ENCODE measurements at places on chromosomes 4 and X.
A peak's percentile ranks its signal among the peaks of the same experiment; 100 is the strongest.

GRCh38 chr4:83115000-83115399, 471 bp upstream of the PLAC8 start:
- no peaks in the 10 kb centered on the region for H3K36me3 ChIP-seq
- H3K4me1 ChIP-seq = no peaks in the 10 kb centered on the region
- H3K4me3 ChIP-seq = no peak overlapping the region
- H3K27me3 ChIP-seq = no peaks in the 10 kb centered on the region

GRCh38 chr4:129822701-129823100, 726.7 kb downstream of the C4orf33 start:
- no peaks in the 10 kb centered on the region for H3K36me3 ChIP-seq
- no peak overlapping the region for H3K4me3 ChIP-seq
- H3K27ac ChIP-seq = no peak overlapping the region
- H3K4me1 ChIP-seq = no peaks in the 10 kb centered on the region

DNA sequence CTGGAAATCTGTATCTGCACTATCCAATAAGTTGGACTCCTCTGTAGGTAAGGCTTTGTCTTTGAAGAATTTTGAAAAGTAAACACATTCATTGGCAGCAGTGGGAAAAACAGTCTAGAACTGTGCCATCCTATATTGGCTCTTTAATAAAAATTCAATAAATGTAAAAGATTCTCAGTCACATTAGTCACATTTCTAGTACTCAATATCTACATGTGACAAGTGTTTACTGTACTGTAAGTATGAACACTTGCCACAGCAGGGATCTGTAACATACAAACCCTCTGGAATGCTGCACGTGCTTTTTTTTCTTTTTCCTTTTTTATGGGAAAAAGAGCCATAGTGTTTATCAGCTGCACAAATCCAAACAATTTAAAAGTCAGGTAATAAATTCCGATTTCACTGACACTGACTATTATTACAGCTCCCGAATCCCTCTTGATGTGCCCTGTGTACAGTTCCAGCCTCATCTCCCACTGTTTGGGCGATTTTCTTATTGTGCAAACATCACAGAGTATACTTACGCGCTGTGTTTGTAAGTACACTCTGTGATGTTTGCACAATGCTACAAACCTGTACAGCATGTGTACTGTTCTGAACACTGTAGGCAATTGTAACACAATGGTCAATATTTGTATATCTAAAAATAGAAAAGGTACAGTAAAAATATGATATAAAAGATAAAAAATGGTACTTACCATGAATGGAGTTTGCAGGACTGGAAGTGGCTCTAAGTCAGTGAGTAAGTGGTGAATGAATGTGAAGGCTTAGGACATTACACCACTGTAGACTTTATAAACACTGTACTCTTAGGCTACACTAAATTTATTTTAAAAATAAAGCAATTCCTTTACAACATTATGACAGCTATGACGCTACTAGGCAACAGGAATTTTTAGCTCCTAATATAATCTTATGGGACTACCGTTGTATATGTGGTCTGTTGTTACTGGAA, 8.7 kb downstream of the PYURF start:
- H3K4me3 ChIP-seq = no peak overlapping the region
- H3K27ac ChIP-seq = no peak overlapping the region
- peaks cover 4% of the 10 kb centered on the region for H3K4me1 ChIP-seq
- H3K36me3 ChIP-seq = peaks cover under 1% of the 10 kb centered on the region
- no peak for DNase-seq
- H3K27me3 ChIP-seq = no peaks in the 10 kb centered on the region

- no peak overlapping the region for H3K27ac ChIP-seq
- H3K4me3 ChIP-seq = no peak overlapping the region
- no peaks in the 10 kb centered on the region for H3K27me3 ChIP-seq
- H3K4me1 ChIP-seq = no peaks in the 10 kb centered on the region
- H3K36me3 ChIP-seq = no peaks in the 10 kb centered on the region
Measured at GRCh38 chrX:69568828-69569227, 47.1 kb upstream of the EDA start.

- no peaks in the 10 kb centered on the region for H3K36me3 ChIP-seq
- no peaks in the 10 kb centered on the region for H3K27me3 ChIP-seq
- no peaks in the 10 kb centered on the region for H3K4me1 ChIP-seq
- H3K4me3 ChIP-seq = no peak overlapping the region
- no peak overlapping the region for H3K27ac ChIP-seq
Measured at GRCh38 chr4:40502934-40503333, 126.7 kb downstream of the RBM47 start.

- H3K4me1 ChIP-seq = no peaks in the 10 kb centered on the region
- H3K27me3 ChIP-seq = no peaks in the 10 kb centered on the region
- peak overlapping the region; percentile 60 for H3K27ac ChIP-seq
- peaks cover 3% of the 10 kb centered on the region for H3K36me3 ChIP-seq
- H3K4me3 ChIP-seq = peak overlapping the region; percentile 73
Measured at GRCh38 chr4:143558823-143559756, 45.6 kb downstream of the SMARCA5 start.

DNA sequence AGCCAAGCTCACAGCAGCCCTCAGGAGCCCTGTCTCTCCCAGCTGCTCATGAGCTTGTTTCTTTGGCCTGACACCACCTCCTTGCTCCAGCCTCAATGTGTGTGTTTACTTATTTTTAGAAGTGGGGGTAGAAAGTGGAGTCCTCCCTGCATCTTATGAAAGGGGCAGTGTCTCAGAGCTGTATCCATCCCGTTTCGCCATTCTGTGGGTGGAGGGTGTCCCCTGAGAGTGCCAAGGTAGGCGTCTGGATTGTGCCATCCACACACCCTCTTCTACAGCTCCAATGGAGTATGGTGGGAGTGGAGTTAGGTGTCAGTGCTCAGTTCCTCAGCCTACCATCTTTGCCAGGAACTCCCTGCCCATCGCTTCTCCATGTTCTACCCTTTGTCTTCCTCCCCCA, 8.3 kb downstream of the SPON2 start:
- H3K4me3 ChIP-seq = no peak overlapping the region
- DNase-seq = no peak
- no peaks in the 10 kb centered on the region for H3K36me3 ChIP-seq
- H3K27me3 ChIP-seq = no peaks in the 10 kb centered on the region

DNA sequence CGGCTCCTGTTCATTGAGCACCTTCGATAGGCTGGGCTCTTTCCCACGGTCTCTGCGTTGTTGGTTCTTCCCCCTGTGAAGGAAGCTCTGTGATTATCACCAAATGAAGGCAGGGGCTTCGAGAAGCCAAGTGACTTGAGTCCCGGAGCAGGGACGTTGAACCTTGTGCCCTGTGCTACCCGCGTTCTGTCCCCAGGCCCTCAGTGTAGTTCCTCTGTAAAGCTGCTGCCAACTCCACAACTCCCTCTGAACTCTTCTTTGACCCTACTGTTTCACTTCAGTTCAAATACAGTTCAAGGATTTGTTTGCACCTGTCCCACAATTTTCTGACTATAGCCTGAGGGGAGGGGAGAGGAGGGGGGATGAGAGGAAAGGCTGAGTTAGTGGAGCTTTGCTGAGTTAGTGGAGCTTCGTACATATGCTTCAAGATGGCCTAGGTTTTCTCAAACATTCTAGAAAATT, 635 bp upstream of the PHF8 start:
- DNase-seq = no peak
- H3K27ac ChIP-seq = peak overlapping the region; percentile 96

DNA sequence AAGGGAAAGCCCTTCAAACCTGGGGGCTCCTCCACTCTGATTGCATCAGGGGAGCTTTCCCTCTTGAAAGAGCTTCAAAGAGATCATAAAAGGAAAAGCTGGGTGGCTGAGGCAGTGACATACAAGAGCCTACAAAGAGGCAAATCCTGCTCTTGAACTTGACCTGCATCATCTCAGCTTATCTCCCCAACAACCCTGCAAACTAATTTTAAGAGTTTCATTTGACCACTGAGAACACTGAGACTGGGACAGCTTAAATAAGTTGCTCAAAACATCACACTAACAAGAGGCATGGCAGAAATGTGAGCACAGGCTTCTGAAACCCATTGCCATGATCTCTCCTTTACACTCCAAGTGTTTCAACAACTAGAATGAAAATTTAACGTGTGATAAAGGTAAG, 101.6 kb upstream of the PPARGC1A start:
- no peaks in the 10 kb centered on the region for H3K27me3 ChIP-seq
- no peaks in the 10 kb centered on the region for H3K4me1 ChIP-seq
- no peaks in the 10 kb centered on the region for H3K36me3 ChIP-seq
- H3K27ac ChIP-seq = no peak overlapping the region
- DNase-seq = no peak

DNA sequence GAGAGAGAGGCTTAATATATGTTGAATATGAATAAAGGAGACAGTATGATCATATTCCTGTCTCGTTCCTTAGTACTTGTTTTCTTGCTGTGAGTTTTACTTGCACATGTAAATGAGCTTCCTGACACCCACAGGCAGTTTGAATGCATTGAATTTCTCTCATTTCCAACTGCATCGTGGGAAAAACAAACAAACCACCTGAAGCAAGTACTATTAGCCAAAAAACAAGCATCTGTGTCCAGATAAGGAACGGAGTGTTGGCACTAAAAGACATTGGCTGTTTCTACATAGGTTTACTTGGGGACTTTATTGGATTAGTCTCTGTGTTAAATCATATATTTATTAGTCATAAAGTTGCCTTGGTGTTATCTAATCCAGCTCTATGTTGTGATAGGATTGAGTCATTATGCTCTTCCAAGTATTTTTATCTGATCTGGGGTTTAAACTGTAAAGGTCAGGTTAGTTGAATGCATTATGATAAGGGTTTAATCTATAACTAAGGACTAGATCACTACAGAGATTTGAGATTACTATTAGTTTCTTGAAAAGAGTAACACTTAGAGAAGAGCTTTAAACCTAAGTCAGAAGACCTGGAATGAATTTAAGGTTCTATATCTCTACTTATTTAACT, 339.0 kb upstream of the SPANXN4 start:
- no peak overlapping the region for H3K27ac ChIP-seq
- no peak overlapping the region for H3K4me3 ChIP-seq
- DNase-seq = no peak
- H3K27me3 ChIP-seq = no peaks in the 10 kb centered on the region
- no peaks in the 10 kb centered on the region for H3K4me1 ChIP-seq

DNA sequence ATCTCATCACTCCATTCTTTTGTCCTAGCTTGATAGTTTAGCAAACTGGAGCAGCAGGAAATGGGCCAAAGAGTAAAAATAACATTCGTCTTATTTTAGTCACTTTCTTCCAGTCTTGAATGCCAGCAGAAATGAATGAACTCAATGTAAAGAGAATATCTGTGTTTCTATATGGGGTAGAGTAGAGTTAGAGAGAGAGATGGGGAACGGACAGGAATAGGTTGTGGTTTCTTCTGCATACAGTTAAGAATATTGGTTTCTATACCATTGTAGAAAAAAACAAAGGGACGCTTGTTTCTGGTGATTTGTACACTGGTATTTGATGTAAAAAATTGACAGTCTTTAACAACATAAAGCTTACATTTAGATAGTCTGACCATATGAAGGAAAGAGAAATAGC, 8.9 kb downstream of the GPR174 start:
- no peaks in the 10 kb centered on the region for H3K4me1 ChIP-seq
- H3K36me3 ChIP-seq = no peaks in the 10 kb centered on the region
- no peak for DNase-seq
- no peak overlapping the region for H3K4me3 ChIP-seq

DNA sequence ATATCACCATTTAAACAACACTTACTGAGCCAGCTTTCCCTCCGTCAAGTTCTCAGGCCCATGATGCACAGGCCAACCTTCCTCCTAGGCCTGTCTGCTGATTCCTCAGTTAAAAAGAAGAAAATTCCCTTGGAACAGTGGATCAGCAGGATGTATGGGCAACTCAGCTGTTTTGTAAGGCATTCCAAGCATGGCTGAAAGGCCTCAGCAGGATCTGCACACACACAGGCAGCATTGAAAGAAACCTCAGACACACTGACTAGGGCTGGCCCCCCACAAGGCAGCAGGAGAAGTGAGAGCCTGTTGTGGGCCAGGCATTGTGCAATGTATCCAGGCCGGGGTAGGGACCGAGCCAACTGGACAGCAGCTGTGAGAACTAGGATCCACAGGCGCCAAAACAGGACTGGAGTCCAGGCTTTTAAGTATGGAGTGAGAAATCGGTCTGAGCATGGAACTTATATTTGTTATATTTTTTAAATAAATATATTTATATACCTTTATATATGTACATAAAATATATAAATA, 171.4 kb downstream of the NWD2 start:
- no peaks in the 10 kb centered on the region for H3K27me3 ChIP-seq
- H3K27ac ChIP-seq = no peak overlapping the region
- no peaks in the 10 kb centered on the region for H3K4me1 ChIP-seq

- no peaks in the 10 kb centered on the region for H3K27me3 ChIP-seq
- H3K27ac ChIP-seq = no peak overlapping the region
- H3K4me3 ChIP-seq = no peak overlapping the region
- no peak for DNase-seq
- no peaks in the 10 kb centered on the region for H3K4me1 ChIP-seq
Measured at GRCh38 chr4:47669946-47670345, 167.9 kb downstream of the CORIN start.

Data from ascending aorta (tissue), 2 donors.